ENCODE measurements at places on chromosomes 3 and 15.

- no peak for DNase-seq
These were observed 73.5 kb upstream of the MBNL1 start for GRCh38 chr3:152195206-152195605.

DNA sequence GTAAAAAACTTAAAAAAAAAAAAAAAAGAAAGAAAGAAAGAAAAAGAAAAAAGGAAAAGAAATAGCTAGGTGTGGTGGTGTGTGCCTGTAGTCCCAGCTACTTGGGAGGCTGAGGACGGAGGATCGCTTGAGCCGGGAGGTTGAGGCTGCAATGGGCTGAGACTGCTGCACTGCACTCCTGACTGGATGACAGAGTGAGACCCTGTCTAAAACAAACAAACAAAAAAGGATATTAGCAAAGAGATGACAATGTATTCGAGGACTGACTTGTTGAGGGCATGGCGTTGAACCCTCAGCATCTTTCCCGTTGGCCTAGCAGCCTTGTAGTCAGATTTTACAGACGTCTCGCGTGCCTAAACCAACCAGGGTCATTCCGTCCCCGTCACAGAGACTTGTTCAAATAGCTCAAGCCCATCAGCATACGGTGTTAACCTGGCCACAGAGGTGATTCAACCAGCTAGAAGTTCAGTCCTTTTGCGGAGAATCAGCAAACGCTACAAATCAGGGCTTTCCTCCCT lies 528 bp upstream of the NIT2 start:
- DNase-seq, result peak; percentile 9

DNA sequence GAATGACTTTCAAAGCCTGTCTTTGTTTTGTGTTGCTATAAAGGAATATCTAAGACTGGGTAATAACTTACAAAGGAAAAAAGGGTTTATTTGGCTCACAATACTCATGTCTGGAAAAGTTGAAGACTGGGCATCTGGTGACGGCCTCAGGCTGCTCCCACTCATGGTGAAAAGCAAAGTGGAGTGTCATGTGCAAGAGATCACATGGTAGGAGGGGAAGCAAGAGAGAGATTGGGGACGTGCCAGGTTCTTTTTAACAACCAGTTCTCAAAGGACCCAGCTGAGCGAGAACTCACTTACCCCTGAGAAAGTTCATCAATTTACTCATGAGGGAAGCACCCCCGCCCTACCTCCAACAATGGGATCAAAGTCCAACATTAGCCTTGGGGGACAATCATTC lies 929.4 kb downstream of the ROBO1 start:
- DNase-seq, result no peak

GRCh38 chr3:36595511-36595910 lies 168.8 kb downstream of the DCLK3 start:
- no peak for DNase-seq

- DNase-seq, result no peak
These were observed 11.4 kb upstream of the USF3 start for GRCh38 chr3:113707835-113708234.

GRCh38 chr3:31629054-31629453 lies 96.3 kb downstream of the STT3B start:
- DNase-seq, result no peak

DNA sequence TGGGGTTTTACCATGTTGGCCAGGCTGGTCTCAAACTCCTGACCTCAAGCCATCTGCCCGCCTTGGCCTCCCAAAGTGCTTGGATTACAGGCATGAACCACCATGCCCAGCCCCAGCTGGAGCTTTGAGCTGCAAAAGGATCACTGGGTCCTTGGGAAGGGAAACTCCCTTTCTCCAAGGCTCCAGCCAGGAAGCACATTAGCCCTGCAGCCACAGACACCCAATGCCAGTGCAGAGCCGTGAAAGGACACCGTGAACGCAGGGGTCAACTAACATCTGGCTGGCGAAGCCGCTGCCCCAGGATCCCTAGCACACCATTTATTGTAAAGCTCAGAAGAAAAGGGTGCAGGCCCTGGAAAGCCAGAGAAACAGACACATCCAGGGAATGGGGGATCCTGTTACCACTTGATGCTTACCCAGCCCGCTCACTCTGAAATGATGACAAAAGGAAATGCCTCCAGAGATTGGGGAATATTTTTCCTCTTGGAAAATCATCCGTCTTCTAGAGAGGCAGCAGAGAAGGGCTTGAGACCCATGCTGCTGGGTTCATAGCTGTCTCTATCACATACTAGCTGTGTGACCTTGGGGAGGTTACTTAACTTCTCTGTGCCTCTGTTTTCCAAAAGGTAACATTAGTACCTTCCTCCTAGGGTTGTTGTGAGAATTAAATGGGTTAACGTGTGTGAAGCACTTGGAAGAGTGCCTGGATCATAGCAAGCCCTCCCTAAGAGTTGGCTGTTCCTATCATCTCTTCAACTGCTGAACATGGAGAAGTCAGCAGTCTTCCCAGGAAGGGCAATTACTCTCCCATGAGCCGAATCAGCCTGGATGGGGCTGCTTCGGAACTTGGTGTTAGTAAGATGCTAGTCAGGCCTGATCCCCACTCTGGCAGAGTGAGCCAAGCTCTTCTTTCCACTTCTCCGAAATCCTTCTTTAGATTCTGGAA lies 40.8 kb downstream of the LMCD1 start:
- no peak for DNase-seq

- DNase-seq, result no peak
These were observed 142.4 kb upstream of the TMC3 start for GRCh38 chr15:81516461-81516860.

GRCh38 chr3:141938011-141938500 lies 61.6 kb downstream of the ATP1B3 start:
- DNase-seq, result no peak

DNA sequence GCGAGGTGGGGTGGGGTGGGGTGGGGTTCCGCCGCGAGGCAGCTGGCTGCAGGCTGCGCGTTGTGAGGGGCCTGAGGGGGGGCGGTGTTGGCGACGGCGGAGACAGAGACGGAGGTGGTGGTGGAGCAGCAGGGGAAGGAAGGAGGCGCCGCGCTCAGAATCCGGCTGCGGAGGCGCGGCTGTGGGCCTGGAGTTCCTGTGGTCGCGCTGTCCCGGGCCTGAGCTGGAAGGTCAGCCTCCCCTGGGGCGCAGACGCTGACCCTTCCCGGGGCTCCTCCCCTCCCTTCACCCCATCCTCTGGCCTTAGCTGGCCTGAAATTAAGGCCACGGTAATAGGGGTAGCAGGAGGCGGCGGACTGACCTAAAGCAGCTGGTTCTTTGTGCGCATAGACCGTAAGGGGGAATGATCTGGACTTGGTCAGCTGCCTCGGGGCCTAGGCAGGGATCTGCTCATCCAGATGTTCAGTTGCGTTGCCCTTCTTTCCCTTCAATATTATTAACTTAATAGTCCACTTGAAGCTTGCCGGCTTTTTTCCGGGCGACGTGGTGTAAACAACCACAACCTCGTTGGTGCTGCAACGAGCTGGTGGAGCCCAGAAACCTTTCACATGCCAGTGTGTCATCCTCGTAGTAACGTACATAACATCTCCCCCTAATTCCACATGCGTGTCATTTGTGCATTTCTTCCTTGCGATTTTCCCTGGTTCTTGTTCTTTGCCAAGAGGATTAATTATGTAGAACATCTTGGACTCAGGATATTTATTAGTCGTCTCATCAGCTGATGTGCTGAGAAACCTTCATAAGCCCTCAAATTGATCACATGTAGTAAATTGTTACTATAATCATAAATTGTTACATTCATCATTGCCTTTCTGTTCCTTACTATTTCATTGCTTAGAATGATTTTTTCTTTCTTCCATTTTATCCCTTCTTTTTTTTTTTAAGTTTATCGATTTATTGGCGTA lies 626 bp downstream of the SEC62 start:
- DNase-seq, result no peak

DNA sequence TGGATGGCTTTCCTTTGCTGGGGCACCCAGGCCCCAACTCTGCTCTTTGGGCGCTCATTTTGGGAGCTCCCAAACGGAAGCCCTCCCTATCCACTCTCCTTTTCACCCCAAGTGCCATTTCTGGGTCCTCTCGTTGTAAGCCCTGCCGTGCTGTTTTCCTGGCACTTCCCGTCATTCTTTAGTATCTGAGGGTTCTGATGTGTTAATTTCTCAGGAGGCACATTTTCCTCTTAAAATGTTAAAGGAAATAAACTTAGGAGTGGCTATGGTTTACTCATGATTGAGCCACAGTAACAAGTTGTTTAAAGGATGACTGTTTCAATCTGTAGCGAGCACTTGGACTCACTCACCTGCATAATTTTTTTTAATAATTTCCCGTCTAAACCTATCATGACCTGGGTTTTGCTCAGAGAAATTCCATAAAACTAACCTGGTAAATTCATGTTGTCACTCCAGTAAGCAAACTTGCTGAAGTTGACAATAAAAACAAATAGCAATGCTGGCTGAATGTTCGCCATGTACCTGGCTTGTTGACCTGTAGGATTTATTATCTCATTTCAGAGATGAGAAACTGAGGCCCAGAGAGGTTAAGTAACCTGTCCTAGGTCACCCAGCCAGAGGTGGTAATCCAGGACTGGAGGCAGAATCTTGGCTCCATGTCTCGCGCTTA lies 10.6 kb downstream of the ALDH1A3 start:
- no peak for DNase-seq

GRCh38 chr3:110397115-110397514 lies 674.5 kb upstream of the NECTIN3 start:
- DNase-seq, result no peak

DNA sequence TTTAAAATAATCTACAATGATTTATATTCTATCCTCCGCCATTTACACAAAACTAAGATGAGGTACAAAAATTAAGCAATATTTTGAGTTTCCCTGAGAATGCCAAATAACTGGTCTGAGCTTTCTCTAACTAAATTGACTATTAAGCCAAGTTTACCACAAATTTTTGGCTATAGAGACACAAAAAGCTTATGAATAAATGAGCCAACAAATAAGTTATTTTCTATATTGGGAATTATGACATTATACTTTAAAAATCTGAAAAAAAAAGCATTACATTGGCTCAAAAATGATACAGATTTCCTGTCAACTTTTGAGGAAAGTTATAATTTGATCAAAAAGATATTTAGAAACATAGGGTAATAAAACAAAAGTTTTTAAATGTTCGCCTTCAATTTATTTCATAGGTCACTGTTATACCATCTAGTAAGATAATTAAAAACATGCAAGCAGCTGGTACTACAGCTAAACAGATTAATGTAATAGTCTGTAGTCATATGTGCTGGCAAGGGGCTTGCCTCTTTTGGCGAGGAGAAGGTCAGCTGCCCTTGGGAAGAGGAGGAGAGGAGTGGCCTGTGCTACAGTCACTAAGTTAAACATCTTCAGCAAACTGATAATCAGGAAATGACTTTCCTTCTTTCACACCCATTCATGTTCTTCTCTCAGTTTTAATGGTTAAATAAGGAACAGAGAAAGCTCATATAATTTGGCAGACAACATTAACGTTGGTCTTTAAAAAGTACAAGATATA lies 318.5 kb downstream of the TBC1D5 start:
- DNase-seq, result no peak

- DNase-seq, result no peak
These were observed 4.3 kb upstream of the LTK start for GRCh38 chr15:41517895-41518449.

DNA sequence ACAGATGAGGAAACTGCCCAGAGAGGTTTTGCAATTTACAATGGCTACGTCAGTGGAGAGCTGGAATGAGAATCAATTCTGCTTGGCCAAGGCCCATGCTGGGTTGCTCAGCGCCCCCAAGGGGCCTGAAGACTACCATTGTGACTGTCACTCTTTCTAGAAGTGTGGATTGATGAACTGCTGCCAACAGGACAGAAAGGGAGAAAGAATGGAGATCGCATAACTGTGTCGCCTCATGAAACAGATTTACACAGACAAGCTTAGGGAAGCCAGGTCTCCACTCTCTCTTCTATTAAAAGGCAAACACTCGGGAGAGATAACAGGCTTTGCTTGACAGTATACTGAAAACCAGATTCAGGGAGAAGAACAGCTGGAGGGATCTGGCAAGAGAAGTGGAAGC lies 160.0 kb downstream of the STT3B start:
- DNase-seq, result no peak

DNA sequence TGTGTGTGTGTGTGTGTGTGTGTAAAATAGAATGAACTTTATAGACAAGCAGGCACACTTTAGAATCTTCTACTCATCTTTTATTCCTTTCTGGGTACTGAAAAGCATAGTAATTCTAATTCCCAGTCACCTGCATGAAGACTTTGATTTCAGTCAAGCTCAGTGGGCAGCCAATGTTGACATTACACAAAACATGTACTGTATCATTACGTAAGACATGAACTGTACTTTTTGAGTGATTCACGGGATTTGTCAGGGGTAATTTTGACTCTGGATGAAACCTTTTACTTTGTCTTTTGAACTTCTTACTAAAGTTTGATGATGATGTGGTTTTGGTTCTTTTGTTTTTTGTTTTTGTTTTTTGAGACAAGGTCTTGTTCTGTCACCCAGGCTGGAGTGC lies 38.8 kb downstream of the PTPRG start:
- DNase-seq, result no peak

DNA sequence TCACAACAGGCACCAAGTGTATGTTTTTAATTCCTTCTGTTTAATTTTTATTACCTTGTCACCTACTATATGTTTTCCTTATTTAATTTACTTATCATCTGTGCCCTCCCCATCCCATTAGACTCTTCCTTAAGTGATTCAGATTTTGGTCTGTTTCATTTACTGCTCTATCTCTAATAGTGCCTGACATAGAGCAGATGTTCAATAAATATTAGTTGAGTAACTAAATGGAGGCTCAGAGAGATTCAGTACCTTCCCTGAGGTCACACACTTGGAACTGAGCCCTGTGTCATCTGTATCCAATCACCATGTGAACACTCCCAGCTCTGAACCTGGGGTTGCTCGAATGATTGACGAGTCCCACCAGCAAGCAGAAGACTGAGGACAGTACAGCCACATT lies 318.1 kb upstream of the WNT5A start:
- DNase-seq, result no peak

GRCh38 chr3:12903000-12903800 lies 61.8 kb upstream of the RPL32 start:
- no peak for DNase-seq

DNA sequence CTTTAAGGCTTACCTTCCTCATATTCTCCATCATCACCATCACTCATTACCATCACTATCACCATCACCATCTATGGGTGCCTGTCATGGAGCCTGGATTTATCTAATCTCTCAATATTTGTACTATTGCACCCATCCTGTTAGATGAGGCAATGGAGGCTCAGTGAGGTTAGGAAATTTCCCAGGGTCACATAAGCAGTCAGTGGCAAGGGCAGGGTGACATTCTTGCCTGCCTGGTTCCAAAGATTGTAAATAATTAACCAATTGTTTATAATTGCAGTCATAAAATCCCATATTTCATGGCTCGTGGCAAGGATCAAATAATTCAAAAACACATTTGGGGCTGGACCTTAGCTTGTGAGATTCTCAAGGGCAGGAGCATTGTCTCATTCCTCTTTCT lies 55.2 kb downstream of the MGLL start:
- DNase-seq, result no peak

GRCh38 chr15:72285402-72285801 lies 13.0 kb upstream of the PARP6 start:
- no peak for DNase-seq

GRCh38 chr3:5149306-5149880 lies 27.3 kb downstream of the ARL8B start:
- no peak for DNase-seq

GRCh38 chr15:20368974-20369373 lies 172.6 kb downstream of the GOLGA6L6 start:
- DNase-seq, result no peak
